ENCODE measurements at places on chromosomes 2 and 18.

GRCh38 chr2:11411768-11412448 is 54.1 kb downstream of the E2F6 start:
- DNase-seq, result no peak

DNA sequence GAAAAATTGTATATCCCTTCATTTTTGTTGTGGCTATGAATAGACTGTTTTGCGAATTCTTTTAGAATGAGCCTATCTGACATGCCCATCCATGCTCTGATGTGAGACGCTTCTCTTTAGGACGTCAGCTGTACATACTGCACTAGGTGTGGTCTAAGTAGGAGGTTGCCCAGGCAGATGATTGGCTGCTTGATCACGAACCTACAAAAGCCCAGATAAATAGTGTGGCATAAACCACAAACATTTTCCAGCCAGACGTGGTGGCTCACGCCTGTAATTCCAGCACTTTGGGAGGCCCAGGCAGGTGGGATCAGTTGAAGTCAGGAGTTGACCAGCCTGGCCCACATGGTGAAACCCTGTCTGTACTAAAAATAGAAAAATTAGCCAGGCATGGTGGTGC is 251.8 kb downstream of the AGAP1 start:
- DNase-seq, result no peak

DNA sequence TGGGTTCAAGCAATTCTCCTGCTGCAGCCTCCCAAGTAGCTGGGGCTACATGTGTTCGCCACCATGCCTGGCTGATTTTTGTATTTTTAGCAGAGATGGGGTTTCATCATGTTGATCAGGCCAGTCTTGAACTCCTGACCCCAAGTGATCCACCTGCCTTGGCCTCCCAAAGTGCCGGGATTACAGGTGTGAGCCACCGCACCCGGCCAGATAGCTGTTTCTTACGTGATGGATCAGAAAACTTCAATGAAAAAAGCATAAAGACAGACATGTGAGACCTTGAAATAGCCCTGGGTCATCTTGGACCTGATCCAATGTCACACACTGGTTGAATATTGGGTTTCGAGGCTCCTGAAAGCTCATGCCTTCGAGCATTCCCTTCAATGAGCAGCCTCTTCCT is 66.7 kb upstream of the RTN4 start:
- DNase-seq, result no peak

DNA sequence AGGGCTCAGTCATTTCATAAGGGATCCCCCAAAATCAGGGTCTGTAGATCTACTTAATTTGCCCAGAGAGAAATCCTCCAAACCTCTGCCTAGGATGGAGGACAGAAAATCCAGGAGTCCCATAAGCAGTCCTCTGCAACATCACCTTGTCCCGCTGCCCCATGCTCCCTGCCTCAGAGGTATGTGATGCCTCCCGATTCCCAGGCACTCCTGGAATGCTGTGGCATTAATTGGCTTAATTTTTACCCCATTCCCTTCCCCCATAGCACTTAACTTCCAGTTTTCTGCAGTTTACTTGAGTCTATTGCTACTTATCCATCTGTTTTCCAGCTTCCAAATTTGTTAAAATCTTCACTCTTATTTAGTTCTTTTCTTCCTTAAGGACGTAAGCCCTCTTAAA is 91.6 kb upstream of the TSPYL6 start:
- DNase-seq, result no peak

DNA sequence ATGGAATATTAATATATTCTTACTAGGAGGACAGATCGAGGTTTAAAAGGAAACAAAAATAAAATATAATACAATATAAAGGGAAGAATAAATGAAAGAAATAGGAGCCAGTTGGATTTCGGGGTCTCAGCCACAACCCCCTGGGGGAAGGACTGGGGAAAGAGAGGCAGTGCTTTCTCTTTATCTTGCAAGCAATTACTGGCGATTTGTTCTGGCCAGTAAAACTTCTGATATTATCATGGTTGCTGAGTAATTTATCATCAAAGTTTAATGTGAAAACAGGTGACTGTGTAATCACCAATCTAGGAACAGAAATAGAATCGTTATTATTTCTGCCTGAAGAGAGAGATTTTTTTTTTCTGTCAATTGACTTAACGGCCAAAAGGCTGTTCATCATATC is 917.7 kb upstream of the CELF4 start:
- no peak for DNase-seq

GRCh38 chr2:176268976-176269318 is 295 bp upstream of the MTX2 start:
- DNase-seq, result no peak

- DNase-seq, result no peak
Measured at GRCh38 chr2:201795607-201796477, 10.5 kb upstream of the CDK15 start.

GRCh38 chr2:226652369-226652768 is 147.3 kb downstream of the IRS1 start:
- no peak for DNase-seq

- no peak for DNase-seq
Measured at GRCh38 chr2:138490673-138491494, 10.7 kb upstream of the SPOPL start.

- DNase-seq, result no peak
Measured at GRCh38 chr2:100238471-100238870, 83.8 kb downstream of the LONRF2 start.

DNA sequence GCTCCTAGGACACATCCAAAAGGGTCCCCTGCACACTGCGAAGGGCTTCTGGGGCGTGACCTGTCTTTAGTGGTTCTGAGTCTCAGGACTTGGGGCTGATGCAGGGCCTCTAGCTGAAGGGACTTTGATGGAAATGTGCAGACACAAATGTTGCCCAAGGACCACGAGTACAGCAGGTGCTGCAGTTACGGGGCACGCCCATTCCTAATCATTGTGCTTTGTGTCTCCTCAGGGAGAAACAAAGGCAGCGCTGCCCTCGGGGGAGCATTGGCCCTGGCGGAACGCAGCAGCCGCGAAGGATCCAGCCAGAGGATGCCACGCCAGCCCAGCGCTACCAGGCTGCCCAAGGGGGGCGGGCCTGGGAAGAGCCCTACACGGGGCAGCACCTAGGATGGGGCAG is 8.0 kb downstream of the TUBA3E start:
- DNase-seq, result no peak

DNA sequence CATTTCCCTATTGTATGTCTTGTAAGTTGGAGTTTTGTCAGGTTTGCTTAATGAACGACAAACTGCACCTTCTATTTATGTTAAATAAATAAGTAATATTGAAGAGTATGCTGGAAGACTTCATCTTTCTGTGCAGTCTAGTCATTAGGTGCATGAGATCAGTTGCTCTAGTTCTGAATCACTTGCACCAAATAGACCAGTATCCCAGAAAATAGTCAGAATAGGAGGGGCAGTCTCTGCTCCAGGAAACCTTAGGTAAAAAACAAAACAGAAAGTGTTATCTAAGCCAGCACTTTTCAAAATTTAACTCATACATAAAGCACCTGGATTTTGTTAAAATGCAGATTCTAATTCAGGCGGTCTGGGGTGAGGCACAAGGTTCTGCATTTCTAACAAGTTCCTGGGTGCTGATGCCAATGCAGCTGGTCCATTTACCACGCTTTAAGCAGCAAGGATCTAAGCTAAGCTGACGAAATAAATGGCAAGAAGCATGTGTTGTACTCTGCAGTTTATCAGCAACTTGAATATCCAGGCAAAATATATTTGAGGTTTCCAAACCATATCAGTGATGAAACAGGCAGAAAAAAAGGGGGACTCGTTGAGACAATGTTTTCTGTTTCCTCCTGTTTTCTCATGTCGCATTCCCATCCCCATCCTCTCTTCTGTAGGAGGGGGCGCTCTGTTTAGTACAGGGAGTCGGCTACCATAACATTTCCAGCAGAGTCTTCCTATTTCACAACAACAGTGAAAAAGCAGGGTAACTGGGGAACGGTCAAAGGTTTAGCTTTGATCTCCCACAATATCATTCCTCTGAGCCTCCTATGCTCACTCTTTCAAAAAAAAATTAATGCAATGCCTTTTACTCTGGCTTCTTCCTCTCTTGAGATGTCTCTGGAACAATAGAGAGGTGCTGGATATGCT is 106.4 kb downstream of the MBD2 start:
- no peak for DNase-seq

Measured in activated CD4-positive, alpha-beta memory T cell treated with anti-CD3 and anti-CD28 coated beads, Interleukin-2, amount 10 ng/mL, durations not matched to agents 7 days and 5 days (primary cell).